Bone marrow (tissue), 2 donors: ENCODE measurements at places on chromosomes 4 and X.

DNA sequence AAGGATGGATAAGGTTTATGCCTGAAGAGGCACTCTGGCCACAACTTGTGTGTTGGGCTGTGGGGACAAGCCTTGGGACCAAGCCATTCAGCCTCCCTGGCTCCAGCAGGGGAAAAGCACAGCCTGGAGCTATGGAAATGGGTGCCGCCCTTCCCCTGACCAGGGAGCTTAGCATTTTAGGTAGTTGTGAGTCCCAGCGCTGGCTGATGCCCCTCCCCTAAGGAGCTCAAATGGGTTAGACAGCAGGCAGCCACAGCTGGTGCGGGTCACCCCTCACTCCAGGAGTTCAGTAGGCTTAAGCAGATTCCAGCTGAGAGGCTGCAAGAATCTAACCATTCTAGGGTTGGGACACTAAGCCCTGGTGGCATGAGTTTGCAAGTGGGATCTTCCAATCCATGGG, 172.9 kb downstream of the KCNIP4 start:
- no peak for DNase-seq

DNA sequence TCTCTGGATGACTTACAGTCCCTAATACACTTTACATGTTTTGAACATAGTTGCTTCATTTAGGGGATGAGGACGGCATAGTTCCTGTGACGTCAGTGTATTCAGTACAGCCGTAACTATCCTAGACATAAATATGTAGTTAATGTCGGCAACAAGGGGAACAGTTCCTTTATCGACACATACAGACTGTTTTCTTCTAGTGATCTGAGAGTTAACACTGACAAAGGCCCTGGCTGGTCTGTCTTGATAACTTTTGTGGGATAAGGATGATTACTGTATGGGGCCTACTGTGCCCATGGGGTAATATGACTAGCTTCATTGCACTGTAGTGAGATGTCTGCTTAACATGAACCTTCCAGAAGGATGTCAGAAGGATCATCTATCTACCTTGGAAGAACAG, 131.2 kb downstream of the ZNF518B start:
- DNase-seq, result no peak

DNA sequence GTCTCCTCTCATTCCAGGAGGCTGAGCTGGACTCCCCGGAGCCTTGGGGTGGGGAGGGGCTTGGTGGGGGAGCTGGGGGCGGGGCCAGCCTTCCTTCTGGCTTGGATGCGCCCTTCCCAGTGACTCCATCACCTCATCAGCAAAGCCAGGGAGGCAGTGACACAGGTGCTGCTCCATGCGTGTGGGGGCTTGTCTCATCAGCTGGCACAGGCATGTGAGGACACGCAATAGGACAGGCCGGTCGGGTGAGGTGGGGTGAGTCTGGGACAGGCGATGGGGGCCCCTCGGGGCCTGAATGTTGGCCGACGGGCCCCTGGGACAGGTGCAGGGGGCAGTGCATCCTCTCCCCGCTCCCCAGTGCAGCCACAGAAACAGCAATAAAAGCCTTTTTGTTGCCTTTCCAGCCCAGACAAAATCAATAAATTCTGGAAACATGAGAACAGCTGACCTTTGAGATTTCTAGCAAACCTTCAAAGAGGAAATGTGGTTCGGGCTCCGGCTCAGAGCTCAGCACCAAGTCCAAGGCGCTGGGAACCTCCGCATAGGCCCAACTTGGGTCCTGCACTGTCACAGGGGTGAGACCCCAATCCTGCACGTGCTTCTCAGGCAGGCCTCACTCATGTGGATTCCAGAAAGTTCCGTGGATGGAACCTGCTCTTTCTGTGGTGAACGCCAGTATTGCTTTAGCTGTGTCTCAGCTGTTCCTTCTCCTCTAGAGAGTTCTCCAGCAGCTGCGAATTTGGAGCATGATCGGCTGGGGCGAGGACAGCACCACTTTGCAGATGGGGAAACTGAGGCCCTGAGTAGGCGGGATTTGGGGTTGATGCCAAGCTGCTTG, 18.5 kb downstream of the ADRA2C start:
- DNase-seq, result no peak

GRCh38 chr4:149708513-149709130, 107.0 kb downstream of the IQCM start:
- DNase-seq, result no peak

- DNase-seq, result peak; percentile 67
Measured at GRCh38 chr4:82293304-82293703, 80.5 kb downstream of the HNRNPD start.

GRCh38 chr4:54677853-54678650, 20.3 kb downstream of the KIT start:
- DNase-seq, result no peak

DNA sequence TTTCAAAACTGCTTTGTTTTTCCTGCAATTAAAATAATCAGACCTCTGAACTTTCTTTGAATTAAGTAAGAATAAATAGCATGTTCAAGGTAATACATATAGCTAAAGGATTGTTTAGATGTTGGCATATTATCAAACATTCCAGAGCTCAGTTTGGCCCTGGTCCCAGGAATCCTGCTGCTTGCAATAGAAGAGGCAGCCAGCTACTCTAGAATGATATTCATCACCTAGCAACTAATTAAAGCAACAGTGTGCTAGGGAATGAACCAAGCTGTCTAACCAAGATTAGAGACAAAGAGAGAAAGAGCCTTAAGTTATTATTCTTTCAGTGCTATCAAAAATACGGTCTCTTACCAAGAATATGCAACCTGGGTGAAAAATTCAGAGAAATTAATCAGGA, 460.9 kb downstream of the GABRG1 start:
- DNase-seq, result no peak

DNA sequence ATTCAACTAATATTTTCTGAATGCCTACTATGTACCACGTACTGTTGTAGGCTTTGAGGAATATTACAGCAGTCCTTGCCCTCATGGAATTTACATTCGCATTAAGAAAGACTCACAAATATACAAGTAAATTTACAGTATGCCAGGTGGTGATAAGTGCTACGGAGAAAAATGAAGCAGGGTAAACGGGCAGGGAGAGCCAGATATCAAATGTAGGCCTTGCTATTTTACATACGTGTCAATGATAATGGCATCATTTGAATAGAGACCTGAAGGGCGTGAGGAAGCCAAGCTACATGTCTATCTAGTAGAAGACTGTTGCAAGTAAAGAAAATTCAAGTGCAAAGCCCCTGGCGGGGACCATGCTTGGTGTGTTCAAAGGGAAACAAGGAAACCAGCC, 65.2 kb downstream of the AMMECR1 start:
- no peak for DNase-seq

GRCh38 chr4:77104791-77105540, 29.2 kb upstream of the CCNI start:
- DNase-seq, result no peak

DNA sequence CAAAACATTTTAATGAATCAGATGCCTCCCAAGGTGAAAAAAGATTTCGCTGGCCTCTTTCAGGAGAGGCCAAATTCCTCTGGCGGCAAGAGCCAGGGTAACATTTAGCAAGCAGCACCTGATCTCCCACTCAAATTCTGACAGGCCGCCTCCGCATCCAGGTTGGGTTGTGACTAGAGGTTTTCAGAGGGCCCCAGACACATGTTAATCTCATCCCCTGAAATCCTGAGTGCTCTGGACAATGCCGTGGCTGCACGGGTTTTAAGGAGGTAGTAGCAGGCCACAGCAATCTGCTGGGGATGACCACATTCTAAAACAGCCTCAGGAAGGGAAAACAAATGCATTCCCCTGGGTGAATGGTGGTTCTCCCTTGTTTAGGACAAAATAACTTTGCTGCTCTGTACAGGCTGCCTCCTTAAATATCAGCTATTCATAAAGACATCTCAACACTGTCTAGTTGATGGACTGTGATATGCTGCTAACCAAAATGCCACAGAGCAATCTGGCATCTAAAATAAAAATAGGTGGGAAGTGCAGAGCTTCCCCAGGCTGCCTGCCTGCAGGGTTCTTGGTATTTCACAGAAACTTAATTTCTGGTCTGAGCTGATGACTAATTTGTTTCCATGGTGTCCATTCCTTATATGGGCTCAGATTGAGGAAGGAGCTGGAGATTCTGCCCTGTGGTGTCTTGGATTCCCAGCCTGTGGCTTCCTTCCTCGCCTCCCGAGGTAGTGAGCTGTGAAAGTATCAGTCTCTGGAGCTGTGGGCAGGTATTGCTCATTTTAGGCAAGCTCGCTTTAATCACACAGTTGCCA, 202.0 kb downstream of the DCLK2 start:
- DNase-seq, result peak; percentile 15

DNA sequence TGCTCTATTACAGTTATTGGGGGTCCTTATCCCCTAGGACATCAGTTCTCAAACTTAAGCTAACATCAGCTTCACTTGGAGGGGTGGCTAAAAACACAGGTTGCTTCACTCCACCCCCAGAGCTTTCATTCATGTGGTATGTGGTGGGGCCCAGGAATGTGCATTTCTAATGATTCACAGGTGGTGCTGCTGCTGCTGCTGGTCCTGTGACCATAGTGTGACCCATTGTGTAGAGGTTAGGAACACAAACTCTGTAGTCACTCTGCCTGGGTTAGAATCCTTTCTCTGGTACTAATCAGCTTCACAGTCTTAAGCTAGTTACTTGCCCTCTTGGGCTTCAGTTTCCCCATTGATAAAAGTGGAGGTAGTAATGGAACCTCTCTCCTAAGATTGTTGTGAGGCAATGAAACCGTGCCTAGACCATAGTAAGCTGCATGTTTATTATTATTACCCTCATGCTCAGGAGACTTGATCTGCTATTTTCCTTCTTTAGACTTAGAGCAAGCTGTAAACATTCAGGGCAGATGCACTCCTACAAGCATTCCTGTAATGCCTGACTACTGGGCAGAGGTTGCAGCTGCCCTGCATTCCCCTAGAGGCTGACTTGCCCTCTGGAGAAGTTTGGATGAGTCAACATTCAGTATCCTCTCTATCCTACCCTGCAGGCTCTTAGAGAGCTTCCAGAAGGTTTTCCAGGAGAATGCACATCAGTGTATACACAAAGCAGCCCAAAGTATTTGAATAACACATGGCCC, 94.1 kb upstream of the ACSL4 start:
- DNase-seq, result no peak

GRCh38 chr4:13432453-13432852, 51.7 kb downstream of the RAB28 start:
- DNase-seq, result no peak

- no peak for DNase-seq
Measured at GRCh38 chr4:3193531-3194203, 55.3 kb upstream of the MSANTD1 start.

DNA sequence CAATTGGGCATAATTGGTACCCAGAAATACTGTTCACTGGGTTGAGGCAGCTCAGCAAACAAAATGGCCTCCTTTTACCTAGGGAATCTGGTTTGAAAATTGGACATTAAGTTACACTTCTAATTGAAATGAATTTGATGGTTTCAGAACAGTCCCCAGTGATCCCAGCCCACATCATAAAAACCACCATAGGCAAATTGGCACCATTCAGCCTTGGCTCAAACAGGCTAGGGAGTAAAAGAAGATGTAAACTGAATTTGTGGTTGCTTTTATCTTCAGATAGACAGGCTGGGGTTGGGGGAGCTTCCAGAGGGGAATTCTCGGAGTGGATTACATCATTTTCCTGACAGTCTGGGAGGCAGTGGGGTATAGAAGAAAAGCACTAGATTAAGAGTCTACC, 576.5 kb downstream of the MID1IP1 start:
- no peak for DNase-seq

DNA sequence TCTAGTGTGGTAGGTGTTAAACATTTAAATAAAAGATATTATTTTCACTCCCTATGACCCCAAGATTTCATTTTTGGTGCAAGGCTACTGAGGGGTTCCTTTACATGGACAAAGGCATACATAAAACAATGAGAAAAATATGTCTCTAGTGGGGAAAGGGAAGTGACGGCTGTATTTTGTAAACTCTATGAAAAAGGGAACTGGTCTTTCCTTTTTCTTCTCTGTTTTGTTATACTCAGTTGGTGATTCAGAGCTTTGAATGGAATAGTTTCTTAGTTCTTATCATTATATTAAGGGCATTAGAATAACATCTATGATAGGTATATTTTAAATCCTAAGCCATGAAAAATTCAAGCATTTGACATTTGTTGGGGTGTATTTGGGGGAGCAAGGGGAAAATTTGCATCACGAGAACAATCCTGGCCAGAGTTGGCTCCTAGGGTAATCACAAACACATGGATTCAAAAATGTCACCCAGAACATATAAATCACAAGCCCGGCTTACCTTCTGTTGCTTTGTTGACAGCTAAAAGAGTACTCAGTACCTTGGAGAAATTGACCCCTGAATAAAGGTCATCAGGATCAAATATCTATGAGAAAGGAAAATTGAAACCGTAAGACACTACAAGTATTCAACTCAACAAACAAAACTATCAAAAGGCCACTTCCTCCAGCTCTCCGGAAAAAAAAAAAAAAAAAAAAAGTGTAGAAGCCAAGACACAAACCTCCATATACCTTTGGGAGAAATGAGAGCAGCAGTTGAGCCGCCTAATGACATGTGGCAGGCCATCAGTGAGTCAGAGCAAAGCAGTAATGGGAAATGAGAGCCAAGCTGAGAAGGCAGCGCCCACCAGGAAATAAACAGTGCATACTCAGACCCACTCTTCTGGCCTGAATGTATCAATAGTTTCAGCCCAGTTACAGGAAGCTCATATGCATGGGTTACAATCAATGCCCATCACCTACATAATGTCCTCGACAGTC, 33.4 kb downstream of the ARHGEF6 start:
- no peak for DNase-seq

- DNase-seq, result no peak
Measured at GRCh38 chrX:15761564-15762191, 23.6 kb downstream of the CA5B start.

- no peak for DNase-seq
Measured at GRCh38 chr4:89889289-89889688, 5.4 kb upstream of the MMRN1 start.

- DNase-seq, result no peak
Measured at GRCh38 chr4:129264008-129264657, 168.2 kb downstream of the C4orf33 start.

DNA sequence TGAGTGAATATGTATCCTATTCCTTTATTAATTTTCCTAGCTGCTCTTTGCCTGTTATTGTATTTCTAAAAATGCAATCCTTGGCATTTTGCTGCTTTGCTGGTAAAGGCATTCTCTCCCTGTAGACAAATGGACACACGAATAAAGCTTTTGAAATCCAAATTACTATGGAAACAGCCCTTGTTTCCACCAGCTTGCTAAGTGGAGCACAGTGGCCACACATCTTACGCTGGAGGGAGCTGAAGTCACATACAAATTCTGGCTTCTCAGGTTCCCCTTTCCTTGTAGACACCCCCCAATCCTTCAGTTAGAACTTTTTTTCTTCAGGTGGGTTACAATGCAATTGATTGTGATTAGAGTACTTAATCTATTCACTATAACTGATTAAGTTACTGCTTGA, 66.2 kb downstream of the AGA start:
- DNase-seq, result no peak
